ENCODE measurements at places on chromosomes 4 and X.
A peak's percentile ranks its signal among the peaks of the same experiment; 100 is the strongest.

DNA sequence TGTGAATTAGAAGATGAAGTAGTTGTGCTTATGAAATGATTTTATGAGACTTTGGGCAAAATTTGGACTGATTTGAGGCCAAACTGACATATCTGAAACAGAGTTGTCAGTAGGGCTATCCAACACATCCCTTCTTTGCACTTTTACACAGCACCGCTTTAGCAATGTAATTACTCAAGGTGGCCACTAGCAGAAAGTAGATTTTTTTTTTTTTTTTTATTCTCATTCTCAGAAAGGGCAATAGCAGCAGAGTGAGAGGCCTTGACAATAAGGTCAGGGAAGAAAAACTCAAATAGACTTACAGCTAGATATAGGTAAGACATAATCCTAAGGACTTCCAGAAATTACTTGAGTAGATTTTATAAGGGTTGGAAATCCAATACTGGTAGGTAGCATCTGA is 414.3 kb downstream of the NAP1L3 start:
- no peak for DNase-seq

DNA sequence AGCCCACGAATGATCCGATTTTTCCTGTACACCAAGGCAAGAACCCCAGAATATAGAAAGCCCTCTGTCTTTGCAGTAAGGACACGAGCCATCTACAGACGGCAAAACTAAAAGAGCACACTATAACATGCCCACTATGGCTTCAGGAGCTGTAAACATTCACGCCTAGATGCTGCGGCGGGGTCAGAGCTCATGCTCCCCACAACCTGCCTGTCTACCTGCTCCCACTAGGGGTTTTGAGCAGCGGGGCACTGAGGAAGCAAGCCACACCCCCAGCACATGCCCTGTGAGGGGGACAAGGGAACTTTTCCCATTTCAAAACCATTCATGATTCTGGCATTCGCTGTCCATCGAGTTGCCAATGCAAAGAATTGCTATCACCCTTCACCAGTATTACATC is 144.8 kb downstream of the PAPSS1 start:
- no peak for DNase-seq

GRCh38 chr4:2729533-2729875 is 26.6 kb downstream of the TNIP2 start:
- DNase-seq = no peak

- no peak for DNase-seq
Measured at GRCh38 chrX:15233416-15234015, 36.4 kb downstream of the ASB9 start.

DNA sequence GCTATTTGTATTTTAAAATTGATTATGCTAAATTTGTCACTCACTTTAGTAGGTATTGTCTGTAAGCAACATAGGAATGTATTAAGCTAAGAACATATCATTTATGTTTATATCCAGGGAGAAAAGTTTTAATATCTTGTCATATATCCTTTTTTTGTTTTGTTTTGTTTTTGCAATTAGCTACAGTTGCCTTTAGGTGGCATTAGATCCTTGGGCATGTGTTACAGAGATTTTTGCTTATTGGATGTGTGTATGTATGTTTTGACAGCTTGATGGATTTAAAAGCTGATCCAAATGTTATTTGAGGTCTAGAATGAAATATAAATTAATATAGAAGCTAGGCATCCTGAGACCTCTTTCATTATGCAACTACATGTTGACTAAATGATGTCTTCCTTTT is 36.1 kb upstream of the OTUD4 start:
- no peak for DNase-seq

GRCh38 chr4:169253904-169254303 is 16.9 kb downstream of the SH3RF1 start:
- DNase-seq = no peak

GRCh38 chr4:32226733-32227132 is 1506.6 kb downstream of the PCDH7 start:
- no peak for DNase-seq

DNA sequence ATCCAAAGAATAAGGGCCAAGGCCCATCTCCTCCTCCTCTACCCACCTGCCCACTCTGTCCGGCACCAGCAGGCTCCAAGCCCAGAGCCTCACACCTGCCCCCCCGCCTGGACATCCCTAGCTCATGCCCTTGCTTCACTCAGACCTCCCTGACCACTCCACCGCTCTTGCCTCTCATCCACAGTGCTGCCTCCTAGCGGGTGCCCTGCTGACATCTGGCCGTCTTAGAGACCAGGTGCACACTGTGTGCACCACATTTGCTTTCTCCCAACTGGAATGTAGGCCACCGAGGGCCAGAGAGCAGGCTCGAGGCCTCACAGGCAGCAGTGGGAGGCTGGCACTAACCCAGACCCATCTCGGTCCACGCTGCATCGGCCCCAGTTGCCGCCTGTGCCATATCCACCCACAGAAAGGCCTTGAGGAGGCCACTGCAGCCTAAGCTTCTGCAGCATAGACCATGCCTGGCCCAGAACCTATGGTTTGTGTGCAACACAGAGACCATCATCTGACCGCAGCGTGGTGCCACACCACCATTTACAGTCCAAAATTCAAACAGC is 13.5 kb downstream of the LETM1 start:
- no peak for DNase-seq

GRCh38 chr4:169384779-169385178 is 114.0 kb upstream of the SH3RF1 start:
- no peak for DNase-seq

DNA sequence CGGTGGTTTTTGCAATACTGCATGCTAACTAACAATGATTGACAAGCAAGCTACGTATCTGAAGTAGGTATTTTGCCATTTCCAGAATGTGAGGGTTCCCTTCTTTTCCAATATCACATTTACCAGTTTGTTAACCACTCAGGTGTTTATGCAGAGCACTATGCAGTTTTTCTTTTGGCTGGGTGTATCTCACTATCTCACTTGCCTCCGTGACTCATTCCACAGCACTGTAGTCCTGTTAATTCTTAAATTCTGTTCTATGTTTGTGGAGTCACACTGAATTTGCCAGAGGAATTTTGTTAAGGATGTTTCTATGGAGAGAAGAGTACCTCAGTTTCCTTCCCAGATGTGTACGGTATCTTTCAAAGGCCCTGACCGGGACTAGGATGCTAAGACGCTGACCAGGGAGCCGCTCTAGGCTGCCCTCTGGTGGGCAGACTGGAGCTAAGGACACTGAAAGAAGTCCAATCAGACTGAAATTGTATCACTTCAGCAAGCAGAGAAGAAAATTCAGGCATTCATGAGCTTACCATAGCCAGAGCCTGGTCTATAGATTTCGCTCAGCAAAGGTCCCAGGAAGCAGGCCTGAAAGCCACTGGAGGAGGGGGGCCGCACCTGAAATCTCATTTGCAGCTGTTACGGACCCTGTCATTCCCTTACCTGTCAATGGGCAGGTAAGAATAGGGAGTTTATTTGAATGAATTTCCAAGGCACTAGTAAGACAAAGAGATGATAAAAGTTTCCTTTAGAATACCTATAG is 388.4 kb upstream of the SPOCK3 start:
- DNase-seq = peak; percentile 74

- no peak for DNase-seq
Measured at GRCh38 chr4:125115941-125116340, 198.8 kb upstream of the FAT4 start.

DNA sequence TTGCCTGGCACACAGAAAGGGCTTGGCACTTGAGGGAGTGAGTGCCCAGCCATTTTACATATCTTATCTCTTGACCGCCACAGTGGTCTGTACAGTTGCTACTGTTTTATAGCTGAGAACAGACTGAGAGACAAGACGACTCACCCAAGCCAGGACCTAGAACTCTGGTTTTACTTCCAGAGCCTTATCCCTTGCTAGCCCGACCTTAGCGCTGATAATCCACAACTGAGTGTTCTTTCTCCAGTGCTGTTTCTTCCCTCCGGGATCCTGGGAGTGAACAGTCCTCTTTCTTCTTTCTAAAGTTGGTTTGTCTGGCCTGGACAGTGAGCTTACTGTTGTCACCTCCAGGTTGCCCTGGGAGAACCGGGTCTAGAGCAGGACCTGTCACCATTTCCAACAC is 52.5 kb upstream of the TADA2B start:
- no peak for DNase-seq

DNA sequence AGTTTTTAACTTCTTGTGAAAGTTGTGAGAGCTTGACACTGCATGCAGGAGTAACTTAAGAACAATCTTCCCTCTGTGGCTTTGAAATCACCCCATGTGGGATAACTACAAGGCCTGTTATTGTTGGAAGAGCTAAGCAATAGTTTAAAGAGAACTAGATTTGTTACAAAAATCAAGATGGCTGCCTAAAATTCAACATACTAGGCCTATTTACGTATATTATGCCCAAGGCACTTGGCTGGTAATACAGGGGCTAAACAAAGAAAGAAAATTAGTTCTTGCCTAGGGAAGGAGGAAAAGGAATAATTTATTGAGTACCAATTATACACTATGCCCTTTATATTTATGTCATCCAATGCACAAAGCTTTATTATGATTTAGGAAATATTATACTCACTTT is 36.1 kb downstream of the DMD start:
- DNase-seq = no peak

- no peak for DNase-seq
Measured at GRCh38 chr4:116520886-116521285, 564.5 kb downstream of the TRAM1L1 start.

DNA sequence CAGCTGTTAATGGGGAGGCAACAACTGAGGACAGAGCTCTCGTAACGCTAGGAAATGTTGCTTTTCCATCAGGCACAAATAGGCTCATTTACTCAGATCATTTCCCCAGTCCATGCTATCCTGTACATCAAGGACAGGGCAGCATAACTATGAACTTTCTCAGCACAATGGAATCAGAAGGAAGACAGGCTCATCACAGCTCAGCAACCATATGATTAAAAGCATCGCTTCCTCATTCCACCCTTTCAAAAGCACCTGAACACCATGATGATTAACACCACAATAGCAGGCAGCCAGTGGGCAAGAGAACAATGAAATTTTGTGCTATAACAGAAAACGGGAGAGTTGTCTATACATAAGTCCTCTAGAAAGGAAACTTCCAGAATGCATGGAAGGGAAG is 297.8 kb downstream of the ZNF674 start:
- no peak for DNase-seq

DNA sequence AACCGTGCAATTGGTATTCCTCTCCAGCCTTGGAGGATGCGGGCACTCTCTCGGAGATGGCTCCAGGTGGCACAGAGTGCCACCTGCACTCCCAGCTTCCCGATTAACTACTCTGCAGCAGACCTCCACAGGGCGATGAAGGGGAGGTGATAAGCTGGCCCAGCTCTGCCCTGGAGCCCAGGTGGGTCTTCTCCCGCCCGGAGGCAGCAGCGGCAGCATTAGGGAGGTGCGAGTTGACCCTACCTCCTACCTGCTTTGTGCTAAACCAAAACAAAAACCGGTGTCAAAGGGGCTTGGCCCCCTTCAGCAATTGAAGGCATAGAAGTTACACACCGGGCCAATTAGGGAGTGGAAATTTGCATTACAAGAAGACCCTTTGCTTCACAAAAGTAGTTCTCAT is 137.4 kb upstream of the MAMLD1 start:
- no peak for DNase-seq

DNA sequence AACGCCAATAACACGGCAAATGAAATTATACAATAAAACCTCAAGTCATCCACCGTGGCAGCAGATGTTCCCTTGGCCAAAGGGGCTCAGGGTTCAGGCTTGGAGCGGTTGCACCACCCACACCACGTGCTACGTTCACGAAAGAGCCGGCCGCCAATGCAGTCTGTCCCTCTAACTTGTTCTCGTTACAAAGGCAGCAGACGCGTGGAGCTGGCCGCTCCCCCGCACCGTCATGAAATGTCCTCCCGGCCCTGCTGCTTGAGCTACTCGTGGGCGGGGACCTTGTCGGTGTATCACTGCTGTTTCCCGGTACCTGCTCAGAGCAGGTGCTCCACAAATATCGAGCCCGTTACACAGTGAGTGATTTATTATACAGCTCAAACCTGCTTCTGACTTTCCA is 36.4 kb upstream of the MAN2B2 start:
- no peak for DNase-seq

GRCh38 chrX:132034648-132035047 is 11.5 kb downstream of the STK26 start:
- DNase-seq = no peak

DNA sequence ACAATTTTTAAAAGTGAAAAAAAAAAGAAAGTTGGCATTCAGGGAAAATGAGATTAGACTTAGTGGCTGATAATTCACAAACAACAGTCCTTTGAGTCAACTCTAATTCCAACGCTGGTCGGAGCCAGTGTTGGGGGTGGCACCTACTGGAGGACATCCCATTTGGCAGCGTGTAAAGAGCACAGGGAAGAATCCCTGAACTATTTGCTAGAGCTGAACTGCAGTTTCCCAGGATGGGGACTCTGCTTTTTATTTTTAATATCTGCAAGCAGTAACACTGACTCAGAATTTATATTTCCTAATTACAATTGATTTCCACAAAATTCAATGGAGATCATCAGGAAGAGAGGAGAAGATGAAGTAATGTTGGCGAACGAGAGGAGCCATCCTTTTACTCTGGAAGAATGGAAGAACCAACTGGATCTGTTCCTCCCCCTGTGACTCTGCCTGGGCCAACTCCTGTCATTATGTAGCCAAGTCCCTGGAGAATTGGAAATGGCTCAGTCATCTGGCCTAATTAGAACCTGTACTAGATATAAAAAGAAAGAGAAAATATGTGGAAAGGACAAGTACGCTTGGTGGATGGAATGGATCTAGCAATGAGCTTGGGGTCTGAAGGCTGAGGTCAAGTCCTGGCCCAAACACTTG is 76.7 kb downstream of the IRF2 start:
- DNase-seq = no peak

DNA sequence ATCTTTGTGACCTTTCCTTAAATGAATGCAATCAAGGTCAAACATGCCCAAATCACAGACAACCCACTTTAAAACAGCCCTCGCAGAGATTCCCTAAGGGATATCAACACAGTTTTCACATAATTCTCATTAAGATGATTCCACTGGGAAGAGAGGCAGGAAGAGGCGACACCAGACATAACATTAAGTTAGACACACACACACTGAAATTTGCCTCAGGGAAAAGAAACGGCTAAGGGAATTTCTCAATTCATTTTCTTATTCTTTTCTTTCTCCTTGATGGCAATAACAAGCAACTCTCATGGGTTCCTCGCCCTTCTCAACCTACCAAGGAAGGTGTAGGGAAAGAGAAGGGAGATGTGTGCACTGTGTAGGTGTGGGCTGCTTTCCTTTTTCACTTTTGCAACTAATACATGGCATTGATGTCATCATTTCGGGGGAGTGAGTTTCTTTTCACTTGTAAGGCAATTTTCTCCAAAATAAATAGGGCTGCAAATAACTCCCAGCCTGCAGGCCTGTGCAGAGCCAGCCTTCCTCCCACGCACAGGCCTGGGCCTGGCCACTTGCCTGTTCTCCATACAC is 41.4 kb downstream of the SOD3 start:
- DNase-seq = no peak

DNA sequence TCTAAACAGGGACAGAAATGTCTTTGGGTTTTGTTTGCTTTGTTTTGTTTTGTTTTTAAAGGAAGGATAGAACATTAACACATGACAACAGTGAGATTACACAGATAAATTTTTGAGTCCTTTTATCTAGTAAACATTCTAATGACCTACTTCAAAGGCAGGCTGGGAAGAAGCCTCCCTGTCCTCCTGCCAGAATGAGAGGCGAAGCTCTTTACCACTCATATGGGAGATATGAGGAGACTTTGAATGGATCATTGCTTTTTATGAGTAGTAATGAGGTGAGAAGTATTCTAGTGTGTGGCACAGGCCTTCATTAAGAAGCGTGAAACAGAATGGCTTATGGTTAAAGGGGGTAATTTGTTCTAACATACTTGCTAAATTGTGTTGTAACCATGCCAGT is 172.0 kb downstream of the FBXO8 start:
- DNase-seq = no peak
